ENCODE measurements at places on chromosomes 3 and 15. TPM values are rescaled to one million over a fixed set of nuclear protein-coding genes. Genes with fewer than 3 reads are reported as not detected.
A peak's percentile ranks its signal among the peaks of the same experiment; 100 is the strongest.

DNA sequence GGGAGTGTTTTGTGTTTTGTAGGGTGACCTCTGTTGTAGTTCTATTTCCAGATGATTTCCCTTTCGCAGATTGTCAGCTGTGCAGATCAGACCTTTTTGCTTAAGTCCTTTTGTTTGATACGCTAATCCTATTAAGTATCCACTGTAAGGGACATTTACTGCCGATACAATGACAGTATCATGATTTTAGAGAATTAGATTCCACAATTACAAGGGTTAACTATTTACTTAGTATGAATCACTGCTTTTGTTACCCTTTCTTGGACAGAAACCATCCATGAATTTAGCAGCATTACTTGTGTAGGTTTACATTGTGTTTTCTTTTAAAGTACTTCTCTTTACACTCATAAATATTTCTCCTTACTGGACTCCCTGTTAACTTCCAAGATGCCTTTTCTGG is 31.4 kb downstream of the ZNF662 start:
- DNase-seq, result no peak

DNA sequence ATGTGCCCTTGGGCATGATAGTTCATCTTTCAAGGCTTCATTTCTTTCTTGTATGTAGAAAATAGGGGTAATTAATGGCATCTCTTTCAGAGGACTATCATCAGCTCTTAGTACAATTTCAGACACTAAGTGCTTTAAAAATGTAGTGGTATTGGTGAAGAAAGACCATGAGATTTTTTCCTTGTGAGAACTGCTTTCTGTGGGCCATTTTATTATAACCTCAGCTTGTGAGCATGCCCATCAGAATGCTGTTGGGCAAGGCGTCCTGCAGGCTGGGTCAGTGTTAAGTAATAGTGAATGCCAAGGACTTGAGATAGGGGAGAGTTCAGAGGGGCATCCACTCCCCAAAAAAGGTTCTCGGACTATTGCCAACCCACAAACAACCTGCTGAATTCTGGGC is 187.9 kb downstream of the GHSR start:
- DNase-seq, result no peak

DNA sequence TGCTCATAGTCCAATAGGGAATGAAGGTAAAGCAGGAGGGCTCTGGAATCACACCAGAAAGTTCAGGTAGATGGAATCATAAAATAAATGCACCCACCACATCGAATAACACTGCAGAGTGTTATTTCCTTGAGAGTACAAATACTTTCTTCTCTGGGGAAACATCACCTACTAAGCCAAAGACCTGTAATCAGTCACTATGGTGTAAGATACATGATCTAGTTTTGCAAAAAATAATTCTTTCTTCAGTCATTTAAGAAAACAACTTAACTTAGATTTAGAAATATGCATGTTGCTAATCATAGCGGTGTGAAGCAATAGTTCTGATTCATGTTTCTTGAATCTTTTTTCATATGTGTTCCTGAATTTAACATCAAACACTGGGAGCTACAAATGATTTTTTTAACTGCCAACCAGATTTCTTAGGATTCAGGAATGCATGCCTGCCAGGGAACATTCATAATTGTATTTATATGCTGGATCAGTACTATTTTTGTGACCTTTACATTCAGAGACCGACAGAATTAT is 40.2 kb upstream of the MEIS2 start:
- DNase-seq, result no peak

DNA sequence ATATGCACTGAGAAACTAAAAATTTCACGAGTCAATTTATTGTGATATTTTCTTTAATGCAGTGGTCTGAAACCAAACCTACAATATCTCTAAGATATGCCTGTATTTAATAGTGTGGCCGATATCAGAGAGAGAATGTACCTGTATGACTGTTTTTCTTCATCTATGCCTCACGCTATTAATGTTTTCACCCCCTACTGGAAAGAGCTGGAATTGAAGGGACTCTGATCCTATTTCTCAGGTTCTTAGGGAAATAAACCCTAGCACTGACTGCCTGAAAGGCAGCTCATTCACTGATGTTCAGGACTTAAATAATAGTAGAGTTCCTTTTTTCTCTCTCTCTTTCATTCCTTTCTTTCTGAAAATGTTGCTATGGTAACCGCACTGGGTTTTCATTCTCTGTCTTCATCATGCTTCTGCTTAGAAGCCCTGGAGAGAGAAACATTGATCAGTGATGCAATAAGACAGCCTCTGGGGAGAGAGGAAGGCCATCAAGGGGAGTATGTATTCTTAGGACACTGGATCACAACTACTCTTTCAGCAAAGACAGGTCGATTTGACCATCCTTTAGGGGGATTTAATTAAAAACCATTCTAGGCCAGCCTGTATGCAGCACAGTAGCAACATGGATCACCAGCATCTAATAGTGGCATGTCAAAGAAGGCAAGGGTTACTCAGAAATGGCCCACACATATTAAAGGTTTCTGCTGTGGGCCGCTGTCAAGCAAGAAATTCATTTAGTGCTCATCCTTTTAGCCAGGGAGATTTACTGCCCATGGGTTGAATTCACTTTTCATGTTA is 1135.7 kb downstream of the IGSF11 start:
- DNase-seq, result peak; percentile 14

DNA sequence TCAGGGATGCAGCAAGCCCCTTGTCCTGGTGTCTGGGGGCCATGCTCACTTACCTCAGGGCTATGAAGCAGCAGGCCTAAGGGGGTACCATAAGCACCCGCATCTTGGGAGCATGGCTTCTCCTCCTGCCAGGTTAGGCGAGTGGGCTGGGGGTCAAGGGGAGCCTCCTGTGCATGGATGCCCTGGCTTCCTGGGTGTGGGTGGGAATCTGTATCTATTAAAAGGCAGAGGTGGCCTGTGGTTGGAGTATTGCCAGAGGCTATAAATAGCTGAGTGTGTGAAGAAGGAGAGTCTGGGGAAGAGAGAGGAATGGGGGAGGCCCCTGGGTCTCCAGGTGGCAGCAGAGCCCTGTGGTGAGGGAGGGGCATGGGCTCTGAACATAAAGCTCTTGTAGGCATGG is 19.5 kb downstream of the ACVR2B start:
- no peak for DNase-seq

DNA sequence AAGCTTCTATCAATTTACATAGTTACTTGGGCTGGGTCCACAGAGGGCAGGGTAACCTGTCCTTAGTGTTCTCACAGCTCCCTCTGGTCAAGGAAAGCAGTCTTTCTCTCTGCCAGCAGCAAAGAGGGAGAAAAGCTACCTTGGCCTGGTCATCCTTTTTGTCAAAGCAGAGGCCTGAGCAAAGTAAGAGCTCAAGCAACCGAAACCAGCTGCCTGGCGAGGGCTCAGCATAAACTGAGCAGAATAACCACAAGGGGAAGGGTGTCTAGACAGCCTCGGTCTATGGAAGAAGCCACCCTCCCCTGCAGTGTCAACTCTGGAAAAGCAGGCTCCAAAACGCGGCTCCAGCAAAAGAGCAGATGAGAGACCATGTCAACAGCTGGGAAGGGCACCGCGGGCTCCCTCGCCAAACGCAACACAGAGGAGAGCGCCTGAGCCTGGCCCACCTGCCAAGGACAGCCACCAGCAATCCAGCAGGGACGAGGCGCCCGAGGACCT is 17.4 kb downstream of the LRIG1 start:
- no peak for DNase-seq

GRCh38 chr3:66162766-66163165 is 58.0 kb upstream of the SLC25A26 start:
- DNase-seq, result no peak

DNA sequence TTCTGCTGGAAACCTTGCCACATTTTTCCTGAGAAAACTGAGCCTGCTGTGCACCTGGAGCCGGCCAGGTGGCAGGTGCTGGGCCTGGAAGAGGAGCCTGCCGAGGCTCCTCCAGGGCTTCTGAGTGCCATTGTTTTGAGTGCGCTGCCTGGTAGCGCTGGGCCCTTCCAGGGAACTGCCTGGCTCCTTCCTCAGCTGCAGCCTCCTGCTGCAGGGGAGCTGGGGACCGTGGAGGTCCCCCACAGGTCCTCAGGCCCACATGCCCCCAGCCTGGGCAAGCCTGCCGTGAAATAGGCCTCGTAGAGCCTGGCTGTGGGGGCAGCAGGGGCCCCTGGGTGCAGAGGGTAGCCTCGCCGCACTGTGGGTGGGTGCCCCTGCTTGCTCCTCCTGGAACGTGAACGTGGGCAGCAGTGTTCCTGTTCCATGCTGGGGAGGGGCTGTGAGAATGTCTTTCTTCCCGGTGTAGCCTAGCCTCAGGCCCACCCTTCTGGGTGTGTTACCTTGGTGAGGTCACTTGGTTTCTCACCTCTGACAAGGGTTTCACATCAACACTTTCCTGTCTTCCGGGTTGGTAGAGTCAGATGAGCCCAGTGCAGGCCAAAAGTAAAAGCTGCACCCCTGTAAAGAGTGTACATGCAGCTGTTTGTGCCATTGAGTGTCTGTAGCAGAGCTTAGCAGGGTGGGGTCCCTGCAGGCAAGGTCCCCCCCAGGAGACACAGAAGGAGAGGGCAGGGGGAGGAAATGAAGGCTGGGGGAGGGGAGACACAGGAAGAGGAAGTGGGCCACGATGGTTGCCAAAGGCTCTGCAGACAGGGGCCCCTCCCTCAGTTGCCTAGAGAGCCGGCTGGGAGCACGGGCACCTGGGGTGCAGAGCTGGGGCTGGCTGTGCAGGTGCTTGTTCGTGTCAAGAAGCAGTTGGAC is 34.5 kb downstream of the KLF13 start:
- DNase-seq, result no peak

The SPATA12 gene
- polyA plus RNA-seq, result 0.25 TPM
